RPMI7951 (cell line): ENCODE measurements at places on chromosomes 2 and 18.

DNA sequence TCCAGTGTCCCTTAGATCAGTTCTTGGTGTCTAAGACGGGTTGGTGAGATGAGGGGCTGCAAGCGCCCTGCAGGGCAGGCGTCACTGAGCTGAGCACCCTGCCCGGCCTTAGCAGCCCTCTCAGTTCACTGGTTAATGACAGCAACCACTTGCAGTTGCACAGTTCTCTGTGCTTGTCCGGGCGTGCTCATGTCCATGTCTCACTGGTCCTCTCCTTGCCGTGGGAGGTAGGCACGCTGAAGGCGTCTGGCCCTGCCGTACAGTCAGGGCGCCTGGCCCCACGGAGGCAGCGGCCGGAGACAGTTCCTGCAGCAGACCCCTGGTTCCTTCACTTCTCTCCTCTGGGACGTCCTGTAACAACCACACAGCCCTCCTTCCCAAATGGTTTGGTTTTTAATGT is 75.3 kb downstream of the ARHGEF4 start:
- no peak for DNase-seq

DNA sequence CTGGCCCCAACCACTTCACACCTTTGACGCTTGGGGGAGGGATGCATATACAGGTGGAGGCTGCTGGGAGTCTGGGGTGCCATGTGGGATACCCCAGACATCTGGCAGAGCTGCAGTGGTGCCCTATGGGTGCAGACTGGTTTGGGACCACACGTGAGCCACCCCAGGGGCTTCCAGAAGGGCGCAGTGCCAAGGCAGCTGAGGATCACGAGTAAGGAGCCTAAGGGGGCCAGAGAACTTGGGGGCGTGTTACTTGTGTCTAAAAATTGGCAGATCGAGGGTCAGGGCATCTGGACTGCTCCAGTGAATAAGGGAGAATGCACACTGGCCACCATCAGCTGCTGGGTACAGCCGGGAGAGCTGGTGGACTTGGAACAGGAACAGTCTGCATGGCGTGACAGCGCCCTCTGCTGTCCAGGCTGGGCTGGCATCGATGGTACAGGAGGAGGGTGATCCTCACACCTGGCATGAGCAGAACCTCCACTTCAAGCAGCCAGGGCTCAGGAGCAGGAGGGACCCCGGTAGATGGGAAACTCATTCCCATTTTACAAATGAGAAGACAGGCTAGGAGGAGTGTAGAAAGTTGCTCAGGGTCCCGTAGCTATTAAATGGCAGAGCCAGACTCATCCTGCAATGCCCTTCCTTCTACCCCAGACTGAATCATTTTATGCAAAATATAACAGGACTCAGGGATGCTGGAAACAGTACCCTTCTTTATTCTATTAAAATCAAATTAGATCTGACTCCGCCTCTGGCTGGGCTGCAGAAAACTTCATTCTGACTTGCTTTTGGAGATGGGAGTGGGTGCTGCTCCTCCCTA is 60.4 kb downstream of the ATOH8 start:
- peak; percentile 78 for DNase-seq

DNA sequence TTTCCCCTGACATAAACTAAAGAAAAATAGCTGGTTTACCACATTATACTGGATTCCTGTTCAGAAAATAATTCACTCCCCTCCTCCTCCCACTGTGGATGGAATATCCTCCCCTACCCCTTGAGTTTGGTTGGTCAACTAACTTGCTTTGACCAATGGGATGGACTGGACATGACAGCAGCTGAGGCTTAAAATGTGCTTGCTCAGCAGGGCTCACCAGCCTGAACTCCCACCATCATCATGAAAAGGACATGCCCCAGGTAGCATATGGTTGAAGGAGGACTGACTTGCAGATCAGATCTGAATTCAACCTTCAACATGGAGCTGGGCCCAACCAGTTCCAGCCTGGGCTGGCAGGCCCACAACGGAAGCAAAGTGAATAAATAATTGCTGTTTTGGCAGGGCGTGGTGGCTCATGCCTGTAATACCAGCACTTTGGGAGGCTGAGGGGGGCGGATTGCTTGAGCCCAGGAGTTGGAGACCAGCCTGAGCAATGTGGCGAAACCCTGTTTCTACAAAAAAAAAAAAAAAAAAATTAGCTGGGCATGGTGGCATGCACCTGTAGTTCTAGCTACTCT is 284.4 kb downstream of the AFF3 start:
- no peak for DNase-seq

- peak; percentile 60 for DNase-seq
These were observed 99.8 kb downstream of the CACNB4 start for GRCh38 chr2:151999053-151999452.

DNA sequence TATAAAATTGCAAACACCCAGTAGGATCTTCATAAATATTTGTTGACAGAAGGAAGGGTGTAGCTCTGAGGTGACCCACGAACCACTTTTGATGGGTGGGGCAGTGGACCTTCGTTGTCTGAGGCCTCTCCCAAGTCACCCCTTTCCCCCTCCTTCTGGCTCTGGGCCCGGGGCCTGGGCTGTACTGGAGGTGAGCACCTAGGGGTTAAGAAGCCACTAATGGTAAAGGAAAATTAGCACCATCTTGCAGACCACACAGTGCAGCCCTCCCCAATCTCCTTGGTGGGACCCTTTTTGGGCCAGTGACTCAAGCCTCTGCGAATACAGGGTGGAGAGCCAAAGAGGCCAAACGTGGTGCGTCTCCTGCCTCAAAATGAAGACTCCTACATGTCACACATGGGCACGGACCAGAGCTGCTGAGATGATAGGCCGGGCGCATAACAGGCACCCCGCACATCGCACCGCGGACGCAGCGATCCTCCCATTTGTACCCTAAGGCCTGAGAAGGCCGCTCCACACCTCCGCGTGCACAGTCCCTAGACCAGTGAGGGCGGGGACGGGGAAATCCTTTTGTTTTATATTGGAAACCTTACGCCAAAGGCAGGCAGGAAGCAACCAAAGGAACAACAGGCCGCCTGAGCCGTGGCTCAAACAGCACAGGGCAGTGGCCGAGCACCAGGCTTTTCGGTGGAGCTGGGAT is 31.9 kb upstream of the ATP6V1B1 start:
- no peak for DNase-seq

GRCh38 chr2:223541546-223541945 is 60.6 kb downstream of the SCG2 start:
- DNase-seq: no peak

DNA sequence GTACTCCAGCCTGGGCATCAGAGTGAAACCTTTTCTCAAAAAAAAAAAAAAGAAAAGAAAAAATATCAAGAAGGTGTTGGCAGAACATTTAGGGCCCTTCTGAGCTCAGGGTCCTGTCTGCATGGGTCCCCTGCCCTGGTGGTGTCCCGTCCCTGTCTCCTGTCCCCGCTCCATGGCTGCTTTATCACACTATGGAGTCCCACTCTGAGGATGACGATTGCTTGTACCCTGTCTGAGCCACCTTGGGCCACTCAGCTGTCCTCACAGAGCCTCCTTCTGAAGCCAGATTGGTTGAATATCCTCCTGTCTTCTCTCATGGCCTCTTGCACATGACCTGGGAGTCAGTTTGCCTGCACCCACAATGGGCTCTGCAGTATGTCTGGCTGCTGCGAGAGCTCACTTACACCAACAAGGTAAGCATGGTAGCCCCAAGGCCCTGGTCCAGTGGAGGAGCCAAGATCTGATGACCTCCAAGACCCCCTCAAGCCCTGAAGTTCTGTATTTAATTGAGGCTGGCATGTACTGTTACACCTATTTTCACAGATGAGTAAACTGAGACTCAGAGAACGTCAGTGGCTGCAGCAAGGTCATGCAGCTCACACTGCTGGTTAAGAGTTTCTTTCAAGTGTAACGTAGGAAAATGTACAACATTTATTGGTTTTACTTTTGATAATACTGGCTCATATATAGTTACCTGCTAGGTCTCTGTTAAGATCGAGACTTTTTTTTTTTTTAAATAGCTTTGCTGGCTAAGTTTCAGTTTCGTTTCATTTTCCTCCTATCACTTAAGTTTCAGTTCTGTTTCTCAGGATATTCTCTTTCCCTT is 16.9 kb upstream of the ZCCHC2 start:
- peak; percentile 29 for DNase-seq

GRCh38 chr18:25830787-25831186 is 259.6 kb downstream of the SS18 start:
- DNase-seq: peak; percentile 96

DNA sequence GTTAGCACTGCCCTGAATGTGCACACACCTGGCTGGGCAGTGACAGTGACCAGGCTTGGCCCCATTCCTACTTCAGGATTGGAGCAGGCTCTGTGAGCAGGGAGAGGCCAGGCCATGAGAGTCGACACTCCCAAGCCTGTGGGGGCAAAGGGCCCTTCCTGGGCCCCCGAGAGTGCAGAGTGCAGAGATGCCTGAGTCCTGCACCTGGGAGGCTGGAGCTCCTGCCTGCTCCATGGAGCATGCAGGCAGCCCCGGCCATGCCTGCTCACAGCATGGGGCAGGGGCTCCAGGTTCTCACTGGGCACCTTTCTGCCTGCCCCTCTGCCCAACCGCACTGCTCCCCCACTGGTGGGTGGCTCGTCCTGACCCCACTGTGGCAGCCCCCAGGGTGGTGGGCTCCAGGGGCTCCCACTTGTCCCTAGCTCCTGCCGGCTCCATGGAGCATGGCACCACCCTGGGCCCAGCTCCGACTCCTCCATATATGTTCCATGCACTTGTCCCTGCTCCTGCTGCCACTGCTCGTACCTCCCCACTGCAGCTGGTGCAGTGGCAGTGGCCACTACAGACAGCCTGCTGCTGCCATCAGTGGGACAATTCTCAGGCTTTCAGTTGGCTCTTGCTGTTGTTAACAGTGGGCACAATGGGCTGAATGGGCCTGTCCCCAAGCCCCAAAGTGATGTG is 282.0 kb downstream of the RPRM start:
- DNase-seq: no peak

- DNase-seq: no peak
These were observed 60.6 kb downstream of the ITGA4 start for GRCh38 chr2:181517685-181518301.

GRCh38 chr18:77144046-77144445 is 11.5 kb upstream of the MBP start:
- DNase-seq: no peak

- peak; percentile 15 for DNase-seq
These were observed 12.7 kb downstream of the TRIP12 start for GRCh38 chr2:229909090-229909489.

DNA sequence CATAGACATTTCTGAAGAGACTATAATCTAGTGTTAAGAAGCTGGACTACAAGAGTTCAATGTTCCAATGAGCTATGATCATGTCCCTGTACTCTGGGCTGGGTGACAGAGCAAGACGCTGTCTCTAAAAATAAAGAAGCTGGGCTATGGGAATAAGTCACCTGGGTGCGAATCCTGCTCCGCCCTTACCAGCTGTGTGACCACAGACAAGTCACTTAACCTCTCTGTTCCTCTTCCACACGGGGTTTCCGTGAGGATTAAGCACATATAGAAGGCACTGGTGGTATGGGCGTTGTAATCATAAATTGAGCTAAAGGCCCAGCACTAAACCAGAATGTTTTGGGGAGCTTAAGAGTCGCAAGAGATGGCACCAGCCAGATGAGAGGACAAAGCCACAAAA is 178.5 kb downstream of the HAUS1 start:
- no peak for DNase-seq

DNA sequence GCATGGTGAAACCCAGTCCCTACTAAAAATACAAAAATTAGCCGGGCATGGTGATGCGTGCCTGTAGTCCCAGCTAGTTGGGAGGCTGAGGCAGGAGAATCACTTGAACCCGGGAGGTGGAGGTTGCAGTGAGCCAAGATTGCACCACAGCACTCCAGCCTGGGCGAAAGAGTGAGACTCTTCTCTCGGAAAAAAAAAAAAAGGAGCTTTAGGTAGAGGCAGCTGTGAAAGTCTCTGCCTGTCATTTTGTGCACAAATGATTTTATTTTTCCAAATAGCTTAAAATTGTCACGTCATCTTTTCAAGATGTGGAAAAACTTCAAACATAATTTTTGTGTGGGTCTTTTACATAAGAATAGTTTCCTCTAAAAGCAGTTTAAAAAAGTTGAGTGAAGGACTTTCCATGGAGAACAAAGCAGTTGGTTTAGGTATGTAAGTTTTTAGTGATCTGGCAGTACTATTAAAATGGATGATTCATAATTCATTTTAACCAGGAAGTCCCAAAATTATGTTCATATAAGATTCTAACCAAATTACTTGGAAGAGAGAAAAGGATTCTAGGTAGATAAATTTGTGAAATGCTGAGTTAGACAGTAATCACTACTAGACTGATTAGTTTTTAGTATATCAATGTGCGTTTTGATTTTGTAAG is 11.5 kb downstream of the CCNYL1 start:
- no peak for DNase-seq

DNA sequence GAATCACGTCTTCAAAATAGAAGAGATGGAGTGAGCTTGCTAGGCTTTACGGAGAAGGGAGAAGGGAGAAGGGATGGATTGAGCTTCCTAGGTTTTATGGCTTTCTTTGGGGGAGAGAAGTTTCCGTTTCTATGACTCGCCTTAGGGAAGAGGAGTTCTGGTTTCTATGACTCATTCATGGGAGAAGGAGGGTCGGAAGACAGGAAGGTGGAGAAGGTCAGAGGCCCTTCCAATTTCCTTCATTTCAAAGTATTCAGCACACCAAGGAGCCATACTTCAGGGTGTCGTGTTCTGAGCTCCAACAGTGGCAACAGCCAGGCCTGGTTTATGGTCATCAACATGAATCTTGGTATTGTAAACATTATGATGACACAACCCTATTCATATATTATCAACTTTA is 284.7 kb upstream of the VWC2L start:
- peak; percentile 83 for DNase-seq

DNA sequence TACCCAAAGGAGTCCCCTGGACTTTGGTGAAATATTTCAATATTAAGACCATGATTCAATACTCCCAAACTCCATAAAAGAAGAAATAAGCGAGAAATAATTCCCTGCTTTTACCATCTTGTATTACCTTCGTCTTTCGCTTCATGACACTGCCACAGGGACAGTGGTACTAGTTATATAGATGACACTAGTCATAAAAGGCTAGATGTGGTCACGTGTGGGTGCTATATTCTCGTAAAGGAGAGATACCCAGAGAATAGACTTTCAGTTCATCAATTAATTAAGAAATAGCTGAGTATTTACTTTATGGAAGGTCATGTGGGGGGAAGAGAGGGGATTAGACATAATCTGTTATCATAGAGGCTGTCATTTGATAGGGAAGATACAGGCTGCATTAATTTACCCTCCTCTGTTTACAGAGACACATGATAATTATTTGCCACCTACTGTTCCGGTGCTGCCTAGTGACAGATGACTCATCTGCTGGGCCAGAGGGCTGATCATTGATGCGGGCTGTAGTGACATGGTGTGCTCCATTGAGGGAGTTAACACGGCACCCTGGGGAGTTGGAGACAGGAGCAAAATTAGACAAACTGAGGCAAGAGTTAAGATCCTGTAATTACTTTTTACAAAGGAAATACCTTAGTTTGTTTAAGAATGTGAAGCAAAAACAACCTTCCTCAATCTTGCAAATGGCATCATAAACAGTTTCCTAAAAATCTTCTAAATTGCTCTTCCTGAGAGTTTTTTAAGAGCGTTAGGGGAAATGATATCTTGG is 78.2 kb upstream of the ITGB6 start:
- DNase-seq: peak; percentile 41

GRCh38 chr18:3660739-3661515 is 211.0 kb downstream of the TGIF1 start:
- DNase-seq: no peak

- DNase-seq: no peak
These were observed 10.8 kb downstream of the PCBP1 start for GRCh38 chr2:70098032-70098431.
